ENCODE measurements at places on chromosomes 7 and 10.
A peak's percentile ranks its signal among the peaks of the same experiment; 100 is the strongest.

DNA sequence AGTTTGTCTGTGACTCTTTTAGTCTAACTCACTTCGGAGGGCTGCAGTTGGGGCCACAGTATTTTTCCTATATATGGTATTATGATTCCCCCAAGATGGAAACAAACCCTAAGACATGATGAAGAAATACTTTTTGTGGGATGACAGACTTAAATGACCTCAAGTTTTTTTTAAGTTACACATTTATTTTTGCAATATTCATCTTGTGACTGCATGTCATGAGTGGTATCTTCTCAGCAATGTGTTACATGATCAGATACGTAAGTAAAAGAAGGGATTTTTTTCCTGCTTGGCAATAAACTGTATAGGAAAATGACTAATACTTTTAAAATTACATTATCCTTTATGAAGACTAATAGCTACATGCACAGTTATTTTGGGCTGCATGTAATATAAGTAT, 57.8 kb downstream of the OR13A1 start:
- H3K27ac ChIP-seq = no peak overlapping the region
- no peak for DNase-seq
- peaks cover 9% of the 10 kb centered on the region for H3K27me3 ChIP-seq

GRCh38 chr7:2477447-2478398, 1.5 kb upstream of the GRIFIN start:
- no peaks in the 10 kb centered on the region for H3K4me1 ChIP-seq
- no peaks in the 10 kb centered on the region for H3K27me3 ChIP-seq
- no peaks in the 10 kb centered on the region for H3K36me3 ChIP-seq
- peak; percentile 82 for DNase-seq

- H3K36me3 ChIP-seq = no peaks in the 10 kb centered on the region
- peaks cover 9% of the 10 kb centered on the region for H3K4me1 ChIP-seq
- no peaks in the 10 kb centered on the region for H3K27me3 ChIP-seq
These were observed 13.9 kb upstream of the ZNF862 start for GRCh38 chr7:149824301-149824741.

GRCh38 chr7:107495516-107495915, 25.7 kb downstream of the GPR22 start:
- peaks cover 19% of the 10 kb centered on the region for H3K4me1 ChIP-seq
- H3K4me3 ChIP-seq = no peak overlapping the region
- peaks cover 20% of the 10 kb centered on the region for H3K36me3 ChIP-seq
- H3K27ac ChIP-seq = no peak overlapping the region
- DNase-seq = no peak
- H3K27me3 ChIP-seq = no peaks in the 10 kb centered on the region

- no peak overlapping the region for H3K4me3 ChIP-seq
- peak; percentile 69 for DNase-seq
- H3K27ac ChIP-seq = no peak overlapping the region
These were observed 19.0 kb upstream of the CLDN4 start for GRCh38 chr7:73811760-73812168.

DNA sequence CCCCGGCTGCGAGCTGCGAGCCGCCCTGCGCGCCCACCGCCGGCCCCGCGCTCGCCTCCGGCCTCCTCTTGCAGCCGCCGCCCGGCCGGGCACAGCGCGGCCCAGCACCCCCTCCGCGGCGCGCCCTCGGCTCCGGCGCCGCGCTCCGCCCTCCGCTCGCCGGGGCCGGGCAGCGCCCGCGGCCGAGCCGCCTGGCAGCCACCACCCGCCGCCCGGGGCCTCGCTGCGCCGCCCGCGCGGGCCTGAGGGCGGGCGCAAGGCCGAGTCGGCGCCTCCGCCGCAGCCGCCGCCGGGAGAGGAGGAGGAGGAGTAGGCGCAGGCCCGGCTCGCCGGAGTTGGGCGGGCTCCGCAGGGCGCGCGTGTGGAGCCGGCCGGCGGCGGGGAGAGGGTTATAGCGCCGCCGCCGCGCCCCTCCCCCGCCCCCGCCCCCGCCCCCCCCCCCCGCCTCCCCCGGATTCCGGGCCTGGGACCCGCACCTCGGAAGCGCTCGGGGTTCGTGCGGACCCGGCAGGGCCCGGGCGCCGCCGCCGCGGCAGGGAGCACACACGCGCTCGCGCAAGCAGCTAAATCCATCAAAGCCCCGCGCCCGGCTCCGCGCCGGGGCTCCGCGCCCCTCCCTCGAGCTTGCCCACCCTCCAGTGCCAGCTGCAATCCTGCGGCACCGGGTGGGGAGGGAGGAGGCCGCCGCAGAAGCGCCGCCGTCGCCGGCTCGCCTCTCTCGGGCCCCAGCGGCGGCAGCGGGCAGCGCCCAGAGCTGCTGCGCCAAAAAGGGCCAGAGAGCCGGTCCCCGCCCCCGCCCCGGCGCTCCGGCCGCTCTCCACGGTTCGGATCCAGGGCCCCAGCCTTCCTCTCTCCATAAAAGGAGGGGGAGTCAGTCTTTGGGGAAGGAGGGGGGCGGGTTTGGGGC, at the start of gene PDGFA:
TSS of gene PDGFA (minus strand) at position 363 of the 907 bp plus-strand sequence. CDS start 845 bp downstream, outside the sequence.
- peaks cover 35% of the 10 kb centered on the region for H3K27me3 ChIP-seq
- no peaks in the 10 kb centered on the region for H3K36me3 ChIP-seq
- peak within 1 kb of the TSS; percentile 63 for H3K27ac ChIP-seq
- peak; percentile 27 for DNase-seq
- peak within 1 kb of the TSS; percentile 81 for H3K4me3 ChIP-seq
- H3K4me1 ChIP-seq = peaks cover 10% of the 10 kb centered on the region

DNA sequence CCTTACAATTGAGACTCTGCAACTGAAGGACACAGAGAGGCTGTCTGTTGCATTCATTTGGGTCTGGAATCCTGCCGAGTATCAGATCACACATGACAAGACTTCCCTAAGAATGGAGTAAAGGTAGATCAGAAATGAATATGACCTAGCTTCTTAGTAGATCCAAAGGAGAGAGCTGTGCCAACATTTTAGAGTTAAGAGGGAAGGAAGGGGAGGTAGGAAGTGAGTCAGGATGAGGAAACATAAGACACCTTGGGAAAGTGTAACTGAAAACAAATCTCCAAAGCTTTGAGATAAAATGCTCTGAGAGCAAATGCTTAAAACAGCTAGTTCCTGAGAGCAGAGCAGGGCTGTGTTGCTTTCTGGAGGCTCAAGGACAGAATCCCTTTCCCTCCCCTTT, 6.1 kb upstream of the SLC25A13 start:
- H3K36me3 ChIP-seq = no peaks in the 10 kb centered on the region
- no peak for DNase-seq
- peaks cover 2% of the 10 kb centered on the region for H3K27me3 ChIP-seq
- no peak overlapping the region for H3K4me3 ChIP-seq
- peaks cover 3% of the 10 kb centered on the region for H3K4me1 ChIP-seq

- no peaks in the 10 kb centered on the region for H3K27me3 ChIP-seq
- no peak for DNase-seq
- no peak overlapping the region for H3K27ac ChIP-seq
These were observed 91.5 kb downstream of the KMT2C start for GRCh38 chr7:152344253-152344652.

DNA sequence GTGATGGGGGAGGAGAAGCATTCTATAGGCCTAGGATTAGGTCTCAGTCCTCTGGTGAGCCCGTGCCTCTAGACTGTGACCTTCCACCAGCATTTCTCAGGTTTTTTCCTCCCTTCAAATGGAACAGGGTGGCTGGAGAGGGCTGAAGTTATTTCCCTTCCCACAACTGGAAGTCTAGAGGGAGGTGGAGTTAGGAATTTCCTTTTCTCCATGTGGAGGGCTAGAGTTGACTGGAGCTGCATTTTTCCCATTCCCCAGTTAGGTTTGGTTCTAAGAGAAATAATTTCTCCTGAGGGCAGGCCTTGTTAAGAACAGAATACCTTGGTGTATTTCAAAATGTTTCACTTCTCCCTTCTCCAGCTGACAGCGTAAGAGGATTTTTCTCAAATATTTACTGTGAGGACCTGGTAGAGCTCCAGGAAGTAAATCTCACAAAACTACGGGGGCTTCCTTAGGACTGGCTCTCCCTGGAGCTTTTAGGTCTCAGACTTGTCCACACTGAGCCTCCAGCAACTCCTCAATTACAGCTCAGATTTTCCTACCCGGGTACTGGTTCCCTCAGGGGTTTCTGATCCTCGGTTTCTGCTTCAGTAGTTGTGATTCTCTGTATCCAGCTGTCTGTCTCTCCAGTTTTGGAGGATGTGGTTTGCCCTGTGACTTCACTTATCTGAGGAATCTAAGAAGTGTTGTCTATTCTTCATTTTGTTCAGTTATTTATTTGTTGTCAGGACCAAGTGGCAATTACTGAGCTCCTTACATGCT, 6.0 kb upstream of the REEP3 start:
- peak; percentile 49 for DNase-seq
- peaks cover 26% of the 10 kb centered on the region for H3K36me3 ChIP-seq
- peak overlapping the region; percentile 64 for H3K27ac ChIP-seq
- H3K4me3 ChIP-seq = peak overlapping the region; percentile 1
- peaks cover 74% of the 10 kb centered on the region for H3K4me1 ChIP-seq

DNA sequence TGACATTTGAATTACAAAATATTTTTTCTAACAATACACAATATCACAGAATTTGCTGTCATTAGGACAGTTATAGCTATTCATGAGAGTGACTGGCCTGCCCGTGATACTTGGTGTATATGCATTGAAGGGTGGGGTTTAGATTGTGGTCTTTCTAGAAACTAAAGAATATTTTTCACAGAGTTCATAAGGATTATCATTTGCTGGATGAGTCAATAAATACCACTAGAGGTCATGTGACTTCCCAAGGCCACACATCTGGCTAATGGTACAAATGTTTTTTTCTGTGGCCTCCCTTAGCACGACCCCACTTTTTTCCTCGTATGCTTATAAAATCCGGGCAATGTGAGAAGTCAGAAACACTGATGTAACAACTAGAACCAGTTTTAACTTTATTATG, 5.2 kb downstream of the OPTN start:
- H3K27me3 ChIP-seq = no peaks in the 10 kb centered on the region
- no peak for DNase-seq

DNA sequence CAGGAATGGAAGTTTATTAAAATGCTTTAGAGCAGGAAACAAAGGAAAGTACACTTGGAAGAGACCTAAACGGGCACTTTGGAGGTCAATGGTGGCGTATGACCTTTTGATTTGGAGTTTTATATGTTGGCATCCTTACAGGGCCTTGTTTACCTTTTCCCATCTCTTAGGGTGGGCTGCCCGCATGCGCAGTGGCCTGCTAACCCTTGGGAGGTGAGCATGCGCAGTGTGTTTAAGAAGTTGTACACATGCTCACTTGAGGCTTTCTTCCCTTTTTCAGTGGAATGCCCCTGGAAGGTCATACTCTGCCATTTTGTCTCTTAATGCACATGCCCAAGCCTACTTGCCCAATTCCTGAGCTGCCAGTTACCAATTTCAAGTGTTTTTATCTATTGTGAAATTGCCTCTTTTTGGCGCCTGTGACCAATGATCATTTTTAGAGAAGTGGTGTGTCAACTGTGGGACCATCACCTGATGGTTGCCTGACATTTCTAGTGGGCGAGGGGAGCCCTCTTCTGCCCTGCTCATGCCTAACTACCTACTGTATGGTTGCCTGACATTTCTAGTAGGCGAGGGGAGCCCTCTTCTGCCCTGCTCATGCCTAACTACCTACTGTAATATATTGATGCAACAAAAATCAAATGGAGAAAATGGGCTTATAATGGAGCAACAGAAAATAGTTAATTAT, 138.0 kb downstream of the PPP1R9A start:
- H3K27me3 ChIP-seq = no peaks in the 10 kb centered on the region
- no peaks in the 10 kb centered on the region for H3K36me3 ChIP-seq
- no peak overlapping the region for H3K27ac ChIP-seq
- peak; percentile 1 for DNase-seq
- H3K4me3 ChIP-seq = no peak overlapping the region
- no peaks in the 10 kb centered on the region for H3K4me1 ChIP-seq

DNA sequence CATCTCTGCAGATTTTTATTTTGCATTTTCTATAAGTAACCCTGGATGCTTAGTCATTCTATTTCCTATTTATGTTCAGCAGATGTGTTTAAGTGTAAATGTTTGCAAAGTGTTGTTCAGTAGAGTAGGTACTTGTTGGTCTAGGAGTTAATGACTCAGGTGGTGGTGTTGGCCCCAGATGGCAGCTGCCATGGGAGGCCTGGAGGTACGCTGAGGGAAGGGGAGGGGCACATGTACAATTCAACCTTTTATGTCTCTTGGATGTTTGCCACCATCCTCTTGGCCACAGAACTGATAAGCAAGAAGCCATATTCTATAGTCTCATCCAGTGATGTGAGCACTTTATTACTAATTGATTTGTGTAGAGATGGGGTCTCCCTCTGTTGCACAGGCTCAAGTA, 68.1 kb upstream of the SLC39A12 start:
- H3K27me3 ChIP-seq = no peaks in the 10 kb centered on the region
- no peaks in the 10 kb centered on the region for H3K4me1 ChIP-seq
- H3K4me3 ChIP-seq = no peak overlapping the region
- H3K36me3 ChIP-seq = no peaks in the 10 kb centered on the region
- H3K27ac ChIP-seq = no peak overlapping the region

All from activated CD8-positive, alpha-beta T cell treated with anti-CD3 and anti-CD28 coated beads for 36 hours (primary cell).